Stimulated activated CD8-positive, alpha-beta memory T cell treated with anti-CD3 and anti-CD28 coated beads, Interleukin-7, amount 100 ng/mL, for 1 hour (primary cell): ENCODE measurements at places on chromosomes 2 and 18.

- DNase-seq, result no peak
Measured at GRCh38 chr2:190110131-190110530, 47.6 kb upstream of the MSTN start.

DNA sequence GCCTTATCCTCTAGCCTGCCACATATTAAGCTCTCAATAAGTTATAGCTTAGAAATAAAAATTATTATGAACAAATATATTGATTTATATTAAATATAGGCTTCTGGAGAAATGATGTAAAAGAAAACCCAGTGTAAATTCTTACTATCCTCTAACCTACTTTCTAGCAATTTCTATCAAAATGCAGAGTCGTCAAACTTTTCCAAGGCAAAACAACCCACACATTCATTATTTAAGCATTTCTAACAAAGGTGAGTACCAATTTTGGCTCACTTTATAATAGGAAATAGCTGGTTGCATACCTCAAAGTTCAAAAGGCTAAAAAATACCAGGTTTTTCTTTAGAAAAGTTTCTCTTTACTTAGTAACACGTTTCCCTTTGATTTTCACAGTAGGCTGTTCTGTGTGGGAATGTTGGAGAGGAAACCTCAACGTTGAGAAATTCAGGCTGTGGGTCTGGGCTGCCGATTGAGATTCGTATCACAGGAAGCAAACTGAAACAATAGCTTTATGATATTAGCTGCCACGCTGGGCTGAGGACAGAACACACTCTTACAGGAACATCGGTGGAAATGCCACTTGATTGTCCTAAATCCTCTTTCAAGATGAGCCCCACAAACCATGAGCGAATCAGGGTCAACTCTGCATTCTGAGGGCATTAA, 53.0 kb downstream of the EPAS1 start:
- DNase-seq, result no peak

GRCh38 chr2:58107803-58108710, 61.5 kb downstream of the VRK2 start:
- DNase-seq, result no peak

DNA sequence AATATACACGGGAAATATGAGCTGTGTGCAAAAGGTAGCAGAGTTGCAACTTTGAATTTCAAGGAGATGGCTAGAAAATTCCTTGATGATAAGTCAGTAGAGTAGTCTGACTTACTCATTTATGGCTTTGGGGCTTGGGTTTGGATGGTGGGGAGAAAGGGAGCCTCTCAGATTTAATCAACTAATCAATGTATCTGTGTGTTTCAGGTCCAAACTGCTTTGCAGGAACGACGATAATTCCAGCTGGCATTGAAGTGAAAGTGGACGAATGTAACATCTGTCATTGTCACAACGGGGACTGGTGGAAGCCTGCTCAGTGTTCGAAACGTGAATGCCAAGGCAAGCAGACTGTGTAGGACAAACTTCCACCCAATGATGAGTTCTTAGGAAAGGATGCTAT, 164.6 kb downstream of the VWC2L start:
- no peak for DNase-seq

DNA sequence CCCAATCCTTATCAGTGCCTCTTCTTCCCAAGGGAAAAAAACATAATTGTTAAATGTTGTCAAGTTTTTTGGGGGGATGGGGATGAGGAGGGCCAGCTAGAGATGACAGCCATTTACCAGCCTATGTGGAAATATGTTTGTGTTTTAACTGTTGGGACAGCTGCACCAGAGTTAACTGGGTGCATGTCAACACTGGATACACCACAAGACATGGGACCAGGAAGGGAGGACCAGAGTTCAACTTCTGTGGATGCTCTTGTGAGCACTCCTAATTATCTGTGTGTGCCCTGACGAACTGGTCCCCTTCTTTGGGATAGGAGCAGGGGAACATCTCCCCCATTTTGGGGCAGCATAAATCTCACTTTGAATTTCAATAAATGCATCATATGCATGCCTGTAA, 66.1 kb upstream of the FZD5 start:
- no peak for DNase-seq

- no peak for DNase-seq
Measured at GRCh38 chr2:214169281-214169680, 241.6 kb upstream of the VWC2L start.

DNA sequence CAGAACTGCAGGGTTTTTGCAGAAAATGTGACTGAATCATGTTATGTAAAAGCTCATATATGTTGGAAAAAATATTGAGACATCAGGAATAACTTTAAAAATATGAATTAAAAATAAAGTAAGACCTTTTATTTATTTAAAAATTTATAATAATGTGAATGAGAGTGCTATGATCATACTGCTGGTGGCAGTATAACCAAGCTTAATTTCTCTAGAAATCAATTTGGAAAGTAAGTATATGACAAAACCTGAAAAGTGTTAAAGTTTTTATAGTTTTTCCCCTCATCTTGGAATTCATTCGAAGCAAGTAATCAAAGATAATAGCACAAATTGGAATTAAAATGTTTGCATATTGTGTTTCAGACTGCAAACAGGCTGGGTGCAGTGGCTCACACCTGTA, 7.5 kb downstream of the SLC39A10 start:
- DNase-seq, result no peak

DNA sequence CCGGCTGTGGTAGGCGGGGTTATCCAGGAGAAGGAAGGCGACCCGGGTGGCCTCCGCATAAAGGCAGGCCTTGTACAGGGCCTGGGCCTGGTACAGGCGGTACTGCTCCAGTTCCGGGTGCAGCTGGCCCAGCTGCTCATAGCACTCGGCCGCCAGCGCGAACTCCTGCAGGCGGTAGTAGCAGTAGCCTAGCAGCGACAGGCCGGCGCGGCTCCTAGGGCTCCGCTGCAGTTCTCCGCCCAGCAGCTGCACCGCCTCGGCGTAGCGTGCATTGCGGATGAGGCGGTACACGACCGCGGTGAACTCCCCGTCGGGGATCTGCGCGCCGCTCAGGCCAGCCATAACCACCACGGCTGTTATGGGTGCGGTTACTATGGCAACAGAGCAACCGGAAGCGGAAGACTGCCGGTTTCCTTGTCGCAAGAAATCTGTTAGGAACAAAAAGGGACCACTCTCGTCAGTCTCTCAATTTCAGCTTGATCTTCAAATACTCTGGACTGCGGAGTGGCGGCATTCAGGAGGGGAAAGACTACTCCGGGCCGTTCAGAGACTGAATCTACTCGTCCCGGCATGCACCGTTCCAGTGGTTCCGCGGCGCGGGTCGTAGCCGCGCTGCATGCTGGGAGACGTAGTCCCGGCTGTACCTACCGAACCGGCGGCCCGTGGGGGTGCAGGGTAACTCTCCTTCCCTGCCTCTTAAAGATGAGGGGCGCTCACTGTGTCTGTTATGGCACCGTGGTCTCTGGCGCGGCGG, 160.0 kb downstream of the AGPS start:
- DNase-seq, result peak; percentile 75

DNA sequence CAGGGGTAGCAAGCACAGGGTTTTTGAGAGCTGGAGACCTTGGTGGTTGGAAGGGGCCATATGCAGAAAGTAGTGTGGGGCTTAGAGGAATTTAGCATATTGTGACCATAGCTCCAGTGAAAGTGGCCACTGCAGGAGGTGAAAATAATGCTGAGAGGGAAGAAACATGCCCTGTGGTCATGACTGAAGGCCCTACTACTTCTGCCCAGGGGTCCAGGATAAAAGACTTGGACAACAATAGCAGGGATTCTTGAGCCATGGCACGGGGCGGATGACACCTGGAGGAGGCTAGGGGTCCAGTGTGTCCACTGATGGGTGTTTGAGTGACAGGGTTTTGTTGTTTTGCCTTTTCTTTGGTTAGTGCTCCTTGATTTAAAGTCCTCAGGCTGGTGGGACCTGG, 694.6 kb downstream of the CPS1 start:
- DNase-seq, result no peak

GRCh38 chr2:54969295-54969939, 80.8 kb downstream of the RTN4 start:
- DNase-seq, result no peak

DNA sequence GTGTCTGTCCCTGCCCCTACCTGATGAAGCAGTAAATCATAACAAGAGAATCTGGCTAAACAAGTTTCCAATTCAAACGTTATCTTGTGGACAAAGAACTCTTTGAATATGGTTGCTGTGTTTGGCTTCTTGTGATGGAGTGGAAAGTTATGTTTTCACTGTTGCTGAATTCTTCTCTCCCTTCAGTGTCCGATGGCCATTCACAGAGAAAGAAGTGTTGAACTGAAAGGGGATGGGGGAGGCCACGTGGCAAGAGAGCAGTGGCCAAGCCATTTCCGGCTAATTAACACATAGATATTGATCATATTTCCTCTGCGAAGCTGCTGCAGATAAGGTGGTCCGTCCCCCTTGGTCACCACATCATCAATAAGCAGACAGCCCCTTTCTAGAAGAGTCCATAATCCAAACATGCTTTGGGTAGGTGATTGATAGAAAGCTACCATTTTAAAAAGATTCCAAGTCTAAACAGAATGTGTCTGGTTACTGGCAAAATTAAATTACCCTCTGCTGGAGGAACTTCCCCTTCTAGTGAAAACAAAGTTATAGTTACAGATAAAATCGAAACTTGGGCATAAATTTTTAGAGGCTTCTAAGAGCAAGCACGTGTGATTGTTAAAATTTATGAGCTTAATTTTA, 36.9 kb upstream of the FZD7 start:
- no peak for DNase-seq

GRCh38 chr18:80037300-80037699, 3.1 kb downstream of the RBFA start:
- no peak for DNase-seq

GRCh38 chr18:45626330-45627203, 11.3 kb downstream of the SLC14A2 start:
- DNase-seq, result no peak

GRCh38 chr2:210460322-210461227, 16.0 kb downstream of the LANCL1 start:
- no peak for DNase-seq

- DNase-seq, result no peak
Measured at GRCh38 chr2:237879058-237879430, 19.6 kb downstream of the RAMP1 start.

- DNase-seq, result no peak
Measured at GRCh38 chr2:187148059-187148714, 299.2 kb upstream of the ZSWIM2 start.

GRCh38 chr2:131394147-131394931, 30.4 kb upstream of the RAB6D start:
- no peak for DNase-seq

DNA sequence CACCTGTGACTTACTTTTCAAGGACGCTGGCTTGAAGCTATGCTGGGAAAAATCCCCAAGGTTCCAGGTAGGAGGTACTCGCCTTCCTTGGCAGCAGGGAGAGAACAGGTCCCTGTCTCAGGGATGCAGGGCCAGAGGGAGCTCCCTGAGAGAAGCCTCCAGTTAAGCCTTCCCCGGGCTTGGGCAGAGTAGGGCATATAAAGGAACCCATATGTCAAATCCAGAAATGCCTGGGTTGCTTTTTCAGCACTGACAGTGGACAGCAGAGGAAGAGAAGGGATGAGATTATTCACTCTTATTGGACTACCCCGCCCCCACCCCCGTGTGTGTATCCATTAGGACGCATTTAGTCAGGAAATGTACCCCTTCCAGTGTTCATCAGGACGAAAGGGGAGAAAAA, 89.3 kb upstream of the TEX51 start:
- no peak for DNase-seq

GRCh38 chr2:127576433-127577207, 41.1 kb downstream of the MYO7B start:
- no peak for DNase-seq

DNA sequence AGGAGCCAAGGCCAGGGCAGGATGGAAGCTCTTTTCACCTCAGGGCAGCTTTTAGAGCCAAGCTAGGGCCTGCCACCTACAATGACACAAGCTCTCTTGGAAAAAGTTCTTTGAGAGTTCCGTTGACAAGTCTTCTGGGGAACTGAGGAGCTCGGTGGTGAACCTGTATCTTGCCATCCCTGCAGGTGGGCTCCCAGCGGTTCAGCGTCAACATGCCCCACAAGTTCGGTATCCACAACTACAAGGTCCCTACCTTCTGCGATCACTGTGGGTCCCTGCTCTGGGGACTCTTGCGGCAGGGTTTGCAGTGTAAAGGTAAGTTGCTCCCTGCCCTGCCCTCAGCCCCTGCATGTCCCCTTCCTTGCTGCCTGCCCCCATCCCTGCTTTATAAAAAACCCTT, 312.8 kb upstream of the EPAS1 start:
- no peak for DNase-seq

DNA sequence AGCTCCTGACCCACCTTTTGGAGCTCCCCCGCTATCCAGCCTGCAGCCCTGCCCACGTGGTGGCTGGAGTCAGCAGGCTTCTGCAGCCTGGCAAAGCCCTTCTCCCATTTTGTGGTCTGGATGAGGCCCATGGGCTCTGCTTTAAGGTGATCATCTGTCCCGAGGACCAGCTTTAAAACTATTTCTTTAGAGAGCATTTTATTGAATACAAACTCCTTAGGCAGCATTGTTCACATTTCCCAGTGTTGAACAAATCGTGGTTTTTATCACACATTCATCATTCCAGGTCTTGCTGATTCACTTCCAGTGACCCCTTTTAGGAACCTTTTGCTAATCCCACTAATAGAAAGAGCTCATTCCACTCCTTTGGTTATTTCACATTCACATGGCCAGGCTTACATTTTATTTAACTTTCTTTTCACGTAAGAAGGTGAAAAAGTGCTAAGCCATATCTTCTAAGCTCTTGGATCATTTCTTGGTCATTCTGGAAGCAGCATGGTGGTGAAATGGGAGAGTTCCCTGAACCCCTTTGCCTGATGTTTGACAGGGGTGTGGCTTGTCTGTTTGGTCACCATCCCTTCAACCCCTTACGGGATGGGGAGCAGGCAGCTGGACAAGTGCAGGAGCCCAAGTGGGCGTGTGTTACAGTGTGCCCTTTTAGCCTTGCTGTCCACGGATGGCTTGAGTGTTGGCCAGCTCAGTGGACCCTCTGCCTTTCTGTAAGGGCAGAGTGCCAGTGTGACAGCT, 80.4 kb upstream of the RAPGEF4 start:
- DNase-seq, result no peak

- no peak for DNase-seq
Measured at GRCh38 chr2:115160531-115161080, 718.2 kb downstream of the DPP10 start.

DNA sequence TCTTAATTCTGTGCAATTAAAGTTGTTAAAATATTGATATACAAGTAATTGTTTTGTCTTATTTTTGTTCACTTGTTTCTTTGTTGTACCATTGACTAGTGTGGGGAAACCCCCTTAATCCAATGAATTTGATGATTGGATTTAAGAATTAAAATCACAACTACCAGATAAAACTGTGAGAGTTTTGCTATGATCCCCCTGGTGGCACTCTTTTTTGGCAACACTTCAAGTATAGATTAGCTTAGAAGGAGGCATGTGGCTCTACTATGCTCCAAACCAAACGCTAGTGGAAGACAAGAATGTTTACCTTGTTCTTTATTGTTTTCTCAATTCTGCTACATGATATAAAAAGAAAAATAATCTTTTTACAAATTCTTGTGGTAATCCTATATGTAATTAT, 477.8 kb upstream of the ETAA1 start:
- DNase-seq, result no peak

GRCh38 chr2:48415836-48416515, 114.0 kb upstream of the STON1 start:
- DNase-seq, result no peak
